ENCODE measurements at places on chromosomes 1 and 21.

DNA sequence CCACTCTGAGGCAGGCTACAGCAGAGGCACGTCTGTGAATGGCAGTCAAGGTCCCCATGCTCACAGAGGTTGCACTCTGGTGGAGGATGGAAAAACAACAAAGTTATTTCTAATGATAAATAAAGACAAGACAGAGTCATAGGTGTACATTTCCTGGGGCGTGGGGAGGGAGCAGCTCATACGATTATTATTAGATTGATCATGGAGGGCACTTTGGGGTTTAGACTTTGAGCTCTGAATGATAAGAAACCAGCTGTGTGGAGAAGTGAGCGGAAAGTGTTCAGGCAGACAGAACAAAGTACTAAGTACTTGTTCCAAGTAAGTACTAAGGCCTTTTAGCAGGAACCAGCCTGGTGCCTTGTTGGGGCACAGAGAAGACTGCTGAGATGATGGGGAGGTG lies 86.8 kb downstream of the BRINP2 start:
- DNase-seq: no peak
- H3K36me3 ChIP-seq: no peaks in the 10 kb centered on the region
- peaks cover 3% of the 10 kb centered on the region for H3K27me3 ChIP-seq
- H3K27ac ChIP-seq: no peak overlapping the region
- H3K4me1 ChIP-seq: no peaks in the 10 kb centered on the region
- H3K4me3 ChIP-seq: no peak overlapping the region

- no peak overlapping the region for H3K27ac ChIP-seq
- no peaks in the 10 kb centered on the region for H3K27me3 ChIP-seq
- peak; percentile 46 for DNase-seq
Observed at GRCh38 chr21:45140346-45140940, 66.1 kb downstream of the ADARB1 start.

DNA sequence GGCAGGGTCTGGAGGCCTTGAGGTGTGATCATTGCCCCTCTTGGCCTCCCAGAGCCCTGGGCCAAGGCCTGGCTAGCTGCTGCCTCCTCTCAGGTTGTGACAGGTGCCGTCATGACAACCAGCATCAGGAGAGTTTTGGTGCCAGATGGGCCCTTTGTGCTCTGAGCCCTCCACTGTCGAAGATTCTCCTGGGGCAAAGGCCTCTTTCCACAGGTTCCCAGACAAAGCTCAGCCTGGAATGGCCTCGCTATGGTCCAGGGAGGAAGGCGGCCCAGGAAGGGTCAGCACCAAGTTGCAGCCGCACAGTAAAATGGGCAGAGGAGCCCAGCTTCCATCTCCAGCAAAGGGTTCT lies 78.4 kb downstream of the ALPL start:
- H3K36me3 ChIP-seq: no peaks in the 10 kb centered on the region
- DNase-seq: no peak
- H3K4me1 ChIP-seq: no peaks in the 10 kb centered on the region
- H3K27ac ChIP-seq: no peak overlapping the region

DNA sequence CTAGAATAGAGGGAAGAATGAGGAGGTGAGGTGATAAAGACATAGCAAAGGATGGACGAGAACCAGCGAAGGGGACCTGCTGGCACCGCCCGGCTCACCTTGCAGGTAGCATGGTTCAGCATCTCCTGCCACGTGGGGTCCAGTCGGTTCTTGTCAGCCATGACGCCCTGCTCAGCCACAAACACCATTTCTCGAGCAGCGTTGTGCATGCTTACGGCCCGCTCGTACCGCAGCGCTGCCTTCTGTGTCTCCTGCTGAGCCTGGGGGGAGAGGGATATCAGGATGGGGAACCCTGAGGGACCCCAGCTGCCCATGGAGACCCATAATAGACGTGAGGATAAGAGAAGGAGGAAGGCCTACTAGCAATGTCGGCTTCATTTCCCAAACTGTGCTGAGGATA lies 11.4 kb downstream of the SH3BP5L start:
- no peak overlapping the region for H3K4me3 ChIP-seq
- H3K4me1 ChIP-seq: peaks cover 42% of the 10 kb centered on the region
- H3K27me3 ChIP-seq: no peaks in the 10 kb centered on the region
- H3K36me3 ChIP-seq: peaks cover 70% of the 10 kb centered on the region
- no peak for DNase-seq

DNA sequence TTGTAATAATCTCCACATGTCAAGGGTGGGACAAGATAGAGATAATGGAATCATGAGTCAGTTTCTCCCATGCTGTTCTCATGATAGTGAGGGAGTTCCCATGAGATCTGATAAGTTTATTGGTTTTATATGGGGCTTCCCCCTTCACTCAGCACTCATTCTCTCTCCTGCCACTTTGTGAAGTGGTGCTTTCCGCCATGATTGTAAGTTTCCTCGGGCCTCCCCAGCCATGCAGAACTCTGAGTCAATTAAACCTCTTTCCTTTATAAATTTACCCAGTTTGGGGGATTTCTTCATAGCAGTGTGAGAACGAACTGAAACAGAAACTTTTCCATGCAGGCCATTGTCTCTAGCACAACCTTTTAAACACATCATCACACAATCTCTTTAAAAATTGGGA lies 221.5 kb upstream of the BRINP3 start:
- no peak overlapping the region for H3K4me3 ChIP-seq
- H3K27ac ChIP-seq: no peak overlapping the region
- no peak for DNase-seq
- no peaks in the 10 kb centered on the region for H3K4me1 ChIP-seq

DNA sequence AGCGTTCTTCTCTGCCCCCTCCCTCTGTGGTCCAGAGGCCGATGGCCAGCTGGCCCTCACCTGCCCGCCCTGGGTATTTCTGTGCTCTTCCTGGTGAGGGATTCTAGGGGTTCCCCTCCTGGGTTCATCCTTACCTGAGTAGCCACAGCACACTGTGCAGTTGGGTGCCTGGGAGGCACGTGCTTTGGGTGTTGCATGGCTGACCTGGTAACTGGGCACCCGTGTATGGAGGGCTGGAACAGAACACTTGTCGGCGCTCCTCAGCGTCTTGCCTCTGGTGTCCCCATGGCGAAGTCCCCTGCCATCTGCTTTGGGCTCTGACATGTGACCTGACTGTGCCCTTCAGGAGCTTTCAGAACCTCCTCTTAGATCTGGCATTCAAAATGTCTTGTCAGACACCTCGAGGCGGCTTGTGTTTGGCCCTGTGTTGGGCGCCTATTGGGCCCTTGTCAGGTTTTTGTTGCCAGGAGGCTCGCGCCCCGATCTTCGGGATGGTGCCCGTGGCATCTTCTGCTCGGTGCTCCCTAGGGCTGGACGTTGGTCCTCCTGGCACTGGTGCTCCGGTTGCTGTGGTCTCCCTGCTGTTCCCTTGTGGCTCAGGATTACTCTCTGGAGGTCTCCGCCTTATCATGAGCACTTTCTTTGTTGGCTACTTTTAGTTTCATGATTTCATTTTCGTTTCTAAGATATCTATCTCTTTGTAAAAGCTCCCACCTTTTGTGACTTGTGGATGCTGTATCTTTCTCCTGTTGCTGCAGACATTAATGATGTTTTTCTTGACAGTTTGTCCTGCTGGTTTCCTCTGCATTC lies 28.5 kb downstream of the SKI start:
- H3K27me3 ChIP-seq: no peaks in the 10 kb centered on the region
- DNase-seq: no peak
- H3K4me1 ChIP-seq: peaks cover 60% of the 10 kb centered on the region
- H3K27ac ChIP-seq: no peak overlapping the region
- H3K36me3 ChIP-seq: peaks cover 18% of the 10 kb centered on the region

- H3K4me1 ChIP-seq: peaks cover 20% of the 10 kb centered on the region
- DNase-seq: no peak
- H3K4me3 ChIP-seq: no peak overlapping the region
- no peaks in the 10 kb centered on the region for H3K27me3 ChIP-seq
- H3K27ac ChIP-seq: no peak overlapping the region
Observed at GRCh38 chr1:156959414-156959813, 39.0 kb downstream of the LRRC71 start.

- DNase-seq: no peak
- no peak overlapping the region for H3K27ac ChIP-seq
Observed at GRCh38 chr1:194419721-194420120, 1233.3 kb upstream of the B3GALT2 start.

DNA sequence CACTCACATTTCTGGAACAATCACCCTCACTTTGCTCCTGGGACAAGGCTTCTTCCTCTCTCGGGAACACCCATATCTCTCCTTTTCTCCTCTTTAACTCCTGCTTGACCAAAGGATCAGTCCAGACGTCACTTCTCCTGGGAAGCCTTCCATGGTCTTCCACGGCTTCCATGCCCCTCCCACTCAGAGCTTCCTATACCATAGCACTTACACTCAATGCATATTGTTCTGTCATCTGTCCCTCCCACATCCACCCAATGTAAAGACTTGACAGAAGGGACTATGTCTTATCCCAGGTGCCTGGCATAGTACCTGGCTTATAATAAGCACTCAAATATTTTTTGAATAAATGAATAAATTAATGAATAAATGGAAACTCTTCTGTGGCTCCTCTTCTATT lies 28.2 kb downstream of the CD34 start:
- no peak for DNase-seq
- peaks cover 7% of the 10 kb centered on the region for H3K27me3 ChIP-seq
- peak overlapping the region; percentile 82 for H3K4me3 ChIP-seq
- H3K27ac ChIP-seq: peak overlapping the region; percentile 72

DNA sequence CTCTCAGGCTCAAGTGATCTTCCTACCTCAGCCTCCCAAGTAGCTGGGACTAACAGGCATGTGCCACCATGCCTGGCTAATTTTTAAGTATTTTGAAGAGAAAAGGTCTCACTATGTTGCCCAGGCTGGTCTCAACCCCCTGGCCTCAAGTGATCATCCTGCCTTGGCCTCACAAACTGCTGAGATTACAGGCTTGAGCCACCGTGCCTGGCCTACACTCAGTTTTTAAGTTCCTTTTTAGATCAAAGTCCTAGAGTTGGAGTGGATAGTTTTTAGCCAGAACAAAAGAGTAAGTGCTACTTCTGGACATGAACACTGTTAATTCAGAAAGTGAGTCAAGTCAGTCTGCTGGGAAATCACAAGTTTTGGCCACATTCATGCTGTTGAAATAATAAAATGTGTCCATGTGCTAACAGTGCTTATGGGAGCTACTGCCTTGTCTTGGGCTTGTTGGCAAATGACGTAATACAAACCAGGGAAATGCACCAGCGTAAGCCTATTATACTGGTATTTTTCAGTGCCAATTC lies 84.2 kb downstream of the NDUFS5 start:
- H3K27me3 ChIP-seq: no peaks in the 10 kb centered on the region
- H3K4me1 ChIP-seq: peaks cover 7% of the 10 kb centered on the region
- peaks cover 6% of the 10 kb centered on the region for H3K36me3 ChIP-seq
- DNase-seq: no peak
- no peak overlapping the region for H3K4me3 ChIP-seq

- no peak overlapping the region for H3K27ac ChIP-seq
- H3K27me3 ChIP-seq: no peaks in the 10 kb centered on the region
- DNase-seq: no peak
- peaks cover 7% of the 10 kb centered on the region for H3K4me1 ChIP-seq
Observed at GRCh38 chr1:77688939-77689338, 6.5 kb upstream of the ZZZ3 start.

DNA sequence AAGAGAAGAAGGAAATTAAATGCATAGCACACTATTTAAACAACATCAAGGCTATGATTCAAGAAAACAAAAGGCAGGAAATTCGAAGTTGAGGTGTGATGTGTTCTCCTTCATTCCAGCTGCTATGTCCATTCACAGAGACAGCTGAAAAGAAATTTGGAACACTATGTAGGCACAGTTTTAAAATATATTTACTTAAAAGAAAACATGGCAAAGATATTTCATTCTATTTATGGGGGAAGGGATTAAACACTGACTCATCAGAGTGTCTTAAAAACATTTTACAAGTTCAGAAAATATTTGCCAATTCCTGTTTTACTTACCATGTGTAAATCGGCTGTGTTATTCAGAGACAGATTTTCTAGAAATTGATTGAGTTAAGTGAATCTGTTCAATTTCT lies 39.4 kb upstream of the NGF start:
- no peak for DNase-seq
- no peaks in the 10 kb centered on the region for H3K27me3 ChIP-seq
- H3K36me3 ChIP-seq: no peaks in the 10 kb centered on the region
- no peak overlapping the region for H3K4me3 ChIP-seq
- H3K27ac ChIP-seq: no peak overlapping the region
- H3K4me1 ChIP-seq: no peaks in the 10 kb centered on the region

DNA sequence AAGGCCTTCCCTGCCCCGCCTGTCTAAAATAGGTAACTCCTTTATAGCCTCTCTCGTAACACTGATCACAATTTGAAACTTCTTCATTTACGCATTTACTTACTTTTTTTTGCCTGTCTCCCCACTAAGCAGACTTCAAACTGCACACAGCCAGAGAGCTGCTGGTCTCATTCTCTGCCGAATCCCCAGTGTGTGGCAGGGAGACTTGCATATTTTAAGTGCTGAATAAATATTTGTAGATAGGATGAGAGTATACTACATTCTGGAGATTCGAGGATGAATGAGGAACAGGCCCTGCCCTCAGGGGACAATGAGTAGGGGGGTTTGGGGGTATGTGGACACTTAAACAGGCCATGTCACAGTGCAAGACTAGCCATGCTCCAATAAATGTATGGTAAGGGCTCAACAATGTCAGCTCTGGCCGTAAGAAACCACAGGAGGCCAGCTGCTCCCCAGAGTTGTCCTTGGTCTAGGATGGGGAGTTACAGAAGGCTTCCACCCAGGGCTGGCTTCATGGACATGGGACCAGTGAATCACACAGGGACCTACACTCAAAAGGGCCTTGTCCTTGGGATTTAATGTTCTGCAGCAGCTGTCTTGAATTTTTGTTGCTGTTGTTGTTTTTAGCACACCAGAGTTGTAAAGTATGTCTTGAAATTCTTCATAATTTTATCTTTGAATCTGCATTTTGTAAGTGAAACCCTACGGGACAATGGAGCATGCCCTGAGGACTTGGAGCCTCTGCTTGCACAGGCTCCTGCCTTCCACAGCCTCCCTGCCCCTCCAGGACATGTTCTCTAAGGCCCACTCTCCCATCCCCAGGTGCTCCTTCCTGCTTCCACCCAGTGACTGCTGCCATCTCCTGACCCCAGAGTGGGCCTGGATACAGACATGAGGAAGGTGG lies 8.5 kb downstream of the DIO1 start:
- H3K4me1 ChIP-seq: no peaks in the 10 kb centered on the region
- H3K27ac ChIP-seq: no peak overlapping the region
- no peak overlapping the region for H3K4me3 ChIP-seq

- no peaks in the 10 kb centered on the region for H3K27me3 ChIP-seq
- H3K27ac ChIP-seq: peak overlapping the region; percentile 77
- no peak for DNase-seq
- H3K4me3 ChIP-seq: peak overlapping the region; percentile 3
- peaks cover 64% of the 10 kb centered on the region for H3K36me3 ChIP-seq
- peaks cover 27% of the 10 kb centered on the region for H3K4me1 ChIP-seq
Observed at GRCh38 chr1:176177764-176178163, 29.3 kb downstream of the COP1 start.

Data from activated B cell treated with CpG ODN at 0.5 μM for 24 hours (primary cell).